Posterior cingulate gyrus (tissue), 11 donors: ENCODE measurements at places on chromosomes 7 and 10.

DNA sequence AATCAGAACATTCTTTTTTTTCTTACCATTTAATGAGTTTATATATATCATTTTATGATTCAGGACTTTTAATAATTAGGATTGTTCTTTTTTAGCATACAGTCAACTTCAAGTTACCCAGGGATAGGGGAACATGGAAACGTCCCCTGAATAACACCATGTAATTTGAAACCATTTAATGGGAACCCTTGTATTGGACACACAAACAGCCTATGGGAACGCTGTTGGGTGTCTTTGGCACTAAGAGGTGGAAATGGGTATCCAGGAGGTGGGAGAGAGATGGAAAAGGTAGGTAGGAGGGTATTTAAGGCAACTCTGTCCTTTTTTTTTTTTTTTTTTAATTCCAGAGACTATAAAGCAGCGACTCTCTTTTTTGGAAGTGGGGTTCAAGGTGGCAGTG is 2.6 kb downstream of the LUC7L2 start:
- DNase-seq: no peak

DNA sequence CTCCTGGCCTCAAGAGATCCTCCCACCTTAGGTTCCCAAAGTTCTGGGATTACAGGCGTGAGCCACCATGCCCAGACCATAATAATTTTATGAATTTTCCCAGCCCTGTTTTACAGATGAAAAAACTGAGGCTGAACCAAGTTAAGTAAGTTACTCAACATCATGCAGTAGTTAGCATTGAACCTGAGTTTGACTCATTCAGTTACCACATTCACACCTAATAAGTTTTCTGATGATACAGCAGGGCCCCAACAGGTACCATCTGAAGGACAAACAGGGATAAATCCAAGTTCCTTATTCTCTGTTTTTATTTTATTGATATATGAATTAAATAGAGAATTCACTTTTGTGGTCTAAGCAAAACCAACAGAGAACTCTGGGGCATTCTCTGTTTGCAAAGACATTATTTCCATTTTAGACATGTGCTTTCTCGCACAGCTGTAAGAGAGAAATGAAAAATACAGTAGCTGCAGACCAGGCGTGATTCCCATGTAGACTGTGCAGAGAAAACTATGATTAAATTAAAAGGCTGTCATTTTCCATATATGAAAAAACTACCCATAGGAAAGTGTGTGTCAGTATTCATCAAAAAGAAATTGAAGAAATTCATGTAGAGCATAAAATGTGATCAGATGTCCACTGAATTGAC is 26.6 kb downstream of the APBB1IP start:
- DNase-seq: no peak

- DNase-seq: no peak
Measured at GRCh38 chr7:69373171-69374043, 224.9 kb upstream of the AUTS2 start.

DNA sequence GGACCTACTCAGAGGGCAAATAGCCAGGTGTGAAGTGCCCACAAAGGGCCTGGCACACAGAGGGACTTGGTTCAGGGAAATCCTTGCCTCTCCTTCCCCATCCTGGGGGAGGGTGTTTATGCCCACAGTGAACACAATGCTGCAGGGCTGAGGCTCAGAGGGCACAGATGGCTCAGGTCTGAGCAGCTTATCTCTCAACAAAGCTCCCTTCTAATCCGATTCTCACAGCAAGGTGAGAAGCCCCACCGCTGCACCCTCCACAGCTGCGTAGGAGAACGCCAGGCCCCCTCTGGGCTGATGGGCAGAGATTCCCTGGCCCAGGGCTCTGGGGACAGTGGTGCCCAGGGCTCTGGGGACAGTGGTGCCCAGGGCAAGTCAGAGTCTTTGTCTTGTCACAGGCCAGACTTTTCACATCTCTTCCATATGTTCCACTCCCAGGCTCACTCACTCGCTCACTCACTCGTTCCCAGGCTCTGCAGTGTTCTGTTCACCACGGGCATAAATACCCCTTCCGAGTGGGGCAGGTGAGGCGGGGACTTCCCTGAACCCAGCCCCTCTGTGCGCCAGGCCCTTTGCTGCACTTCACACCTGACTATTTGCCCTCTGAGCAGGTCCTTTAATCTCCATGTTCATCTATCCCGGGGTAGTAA is 8.7 kb upstream of the CDHR1 start:
- no peak for DNase-seq

GRCh38 chr10:43407148-43407575 is 1.8 kb downstream of the HNRNPF start:
- DNase-seq: peak; percentile 82

GRCh38 chr10:46073564-46073963 is 27.5 kb upstream of the MSMB start:
- DNase-seq: no peak
